ENCODE measurements at places on chromosomes 11 and 22.

GRCh38 chr22:24565077-24565476 is 9.3 kb downstream of the SNRPD3 start:
- DNase-seq: no peak

GRCh38 chr11:116730601-116731000 is 42.2 kb downstream of the BUD13 start:
- DNase-seq: no peak

DNA sequence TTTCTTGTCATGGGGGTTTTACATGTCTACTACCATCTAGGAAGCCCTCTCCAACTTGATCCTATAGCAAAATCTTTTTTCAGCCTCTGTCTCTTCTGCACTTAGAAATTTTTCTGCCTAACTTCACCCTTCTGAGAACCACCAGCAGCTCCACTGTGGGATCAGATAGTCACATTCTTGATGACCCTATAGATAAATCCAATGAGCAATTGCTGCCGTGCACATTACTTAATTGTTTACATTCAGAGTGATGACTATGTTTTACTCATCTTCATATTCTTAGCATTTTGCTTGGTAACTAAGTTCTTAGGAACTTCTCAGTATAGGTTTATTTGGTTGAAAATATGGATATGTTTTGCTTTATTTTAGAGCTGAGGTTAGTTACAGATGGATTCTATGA is 12.4 kb upstream of the ETS1 start:
- DNase-seq: no peak

DNA sequence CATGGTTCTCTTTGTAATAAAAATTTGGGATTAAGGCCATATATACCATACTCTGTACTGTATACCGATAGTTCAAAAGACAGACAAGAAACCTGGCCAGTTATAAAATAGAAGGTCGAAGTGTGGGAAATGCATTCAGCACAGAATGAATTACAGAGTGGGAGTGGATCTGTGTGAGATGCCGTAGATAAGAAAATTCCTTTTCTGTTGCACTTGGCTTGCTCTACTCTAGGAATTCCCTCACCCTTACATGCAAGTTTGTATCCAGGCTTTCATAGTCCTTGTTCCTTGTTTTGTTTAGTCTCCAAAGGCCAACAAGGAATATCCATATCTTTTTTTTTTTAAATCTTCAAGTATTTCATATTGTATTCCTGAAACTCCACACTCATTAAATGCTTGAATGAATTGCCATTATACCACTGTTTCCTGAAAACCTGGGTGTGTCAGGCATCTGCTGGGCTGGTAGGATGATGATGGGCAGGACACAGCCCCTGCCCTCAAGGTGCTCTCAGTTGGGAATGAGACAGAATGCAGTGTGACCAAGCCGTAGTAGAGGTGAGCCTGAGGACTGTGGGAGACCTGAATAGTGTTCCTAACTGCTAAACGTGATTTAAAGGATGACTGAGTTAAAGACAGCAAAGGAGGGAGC is 53.5 kb downstream of the TEAD1 start:
- no peak for DNase-seq

GRCh38 chr11:9146477-9146876 is 55.1 kb upstream of the SCUBE2 start:
- no peak for DNase-seq

- peak; percentile 10 for DNase-seq
Observed at GRCh38 chr11:112795142-112795815, 165.9 kb upstream of the NCAM1 start.

DNA sequence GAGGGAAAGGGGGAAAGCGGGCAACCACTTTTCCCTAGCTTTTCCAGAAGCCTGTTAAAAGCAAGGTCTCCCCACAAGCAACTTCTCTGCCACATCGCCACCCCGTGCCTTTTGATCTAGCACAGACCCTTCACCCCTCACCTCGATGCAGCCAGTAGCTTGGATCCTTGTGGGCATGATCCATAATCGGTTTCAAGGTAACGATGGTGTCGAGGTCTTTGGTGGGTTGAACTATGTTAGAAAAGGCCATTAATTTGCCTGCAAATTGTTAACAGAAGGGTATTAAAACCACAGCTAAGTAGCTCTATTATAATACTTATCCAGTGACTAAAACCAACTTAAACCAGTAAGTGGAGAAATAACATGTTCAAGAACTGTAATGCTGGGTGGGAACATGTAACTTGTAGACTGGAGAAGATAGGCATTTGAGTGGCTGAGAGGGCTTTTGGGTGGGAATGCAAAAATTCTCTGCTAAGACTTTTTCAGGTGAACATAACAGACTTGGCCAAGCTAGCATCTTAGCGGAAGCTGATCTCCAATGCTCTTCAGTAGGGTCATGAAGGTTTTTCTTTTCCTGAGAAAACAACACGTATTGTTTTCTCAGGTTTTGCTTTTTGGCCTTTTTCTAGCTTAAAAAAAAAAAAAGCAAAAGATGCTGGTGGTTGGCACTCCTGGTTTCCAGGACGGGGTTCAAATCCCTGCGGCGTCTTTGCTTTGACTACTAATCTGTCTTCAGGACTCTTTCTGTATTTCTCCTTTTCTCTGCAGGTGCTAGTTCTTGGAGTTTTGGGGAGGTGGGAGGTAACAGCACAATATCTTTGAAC is 6.8 kb downstream of the MALAT1 start:
- DNase-seq: no peak

DNA sequence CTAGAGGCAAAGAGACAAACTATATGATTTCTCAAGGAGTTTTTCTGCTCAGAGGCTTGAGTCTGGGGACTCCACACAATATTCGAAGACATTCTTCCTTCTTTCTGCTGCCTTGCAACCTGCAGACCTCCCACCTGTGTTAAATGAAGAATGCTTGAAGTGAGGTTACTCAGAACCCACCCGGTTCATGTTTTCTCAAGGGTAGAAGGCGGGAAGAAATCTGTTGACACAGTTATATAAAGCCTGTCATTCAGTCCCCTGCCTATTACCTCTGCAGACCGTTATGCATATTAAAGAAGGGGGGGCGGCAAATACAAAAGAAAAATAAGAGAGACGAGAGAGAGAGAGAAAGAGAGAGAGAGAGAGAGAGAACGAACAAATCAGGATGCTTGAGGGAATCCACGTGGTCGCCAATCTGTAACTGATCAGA is 2.2 kb upstream of the KMT2A start:
- DNase-seq: no peak

GRCh38 chr22:37230673-37231405 is 13.2 kb downstream of the RAC2 start:
- no peak for DNase-seq

GRCh38 chr11:44637487-44637886 is 72.0 kb downstream of the CD82 start:
- DNase-seq: no peak

DNA sequence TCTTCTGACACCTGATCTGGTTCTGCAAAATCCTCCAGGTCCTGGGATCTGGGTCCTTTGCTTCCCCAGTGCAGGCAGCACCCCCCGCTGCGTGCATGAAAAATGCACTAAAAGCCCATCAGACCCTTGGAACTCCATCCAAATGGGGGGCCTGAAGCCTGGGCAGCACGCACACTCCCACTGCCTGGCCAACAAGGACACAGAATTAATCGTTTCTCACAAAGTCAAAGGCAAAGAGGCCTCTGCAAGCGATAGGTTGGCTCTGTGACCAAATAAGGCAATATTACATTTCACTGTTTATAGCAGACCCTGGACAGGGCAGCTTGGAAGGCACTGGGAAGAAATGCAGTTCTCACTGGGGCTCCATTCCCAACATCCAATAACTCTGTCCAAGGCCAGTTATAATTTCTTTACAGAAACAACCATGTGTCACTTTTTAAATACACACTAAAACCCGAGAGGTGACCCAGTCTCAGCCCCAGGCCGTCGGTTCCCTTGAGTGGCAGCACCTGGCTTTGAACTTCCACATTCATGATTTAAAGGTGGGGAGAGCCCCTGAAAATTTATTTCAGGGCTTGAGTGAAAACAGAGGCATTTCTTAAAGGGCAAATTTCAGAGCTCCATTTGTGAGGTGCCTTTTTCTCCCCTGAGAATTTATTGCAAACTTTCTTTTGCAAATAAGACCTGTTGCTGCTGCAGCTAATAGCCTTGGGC is 114.4 kb upstream of the ANO1 start:
- DNase-seq: no peak

GRCh38 chr11:110991661-110992355 is 253.7 kb upstream of the POU2AF2 start:
- DNase-seq: no peak

GRCh38 chr11:111329306-111330204 is 31.2 kb downstream of the POU2AF3 start:
- no peak for DNase-seq

DNA sequence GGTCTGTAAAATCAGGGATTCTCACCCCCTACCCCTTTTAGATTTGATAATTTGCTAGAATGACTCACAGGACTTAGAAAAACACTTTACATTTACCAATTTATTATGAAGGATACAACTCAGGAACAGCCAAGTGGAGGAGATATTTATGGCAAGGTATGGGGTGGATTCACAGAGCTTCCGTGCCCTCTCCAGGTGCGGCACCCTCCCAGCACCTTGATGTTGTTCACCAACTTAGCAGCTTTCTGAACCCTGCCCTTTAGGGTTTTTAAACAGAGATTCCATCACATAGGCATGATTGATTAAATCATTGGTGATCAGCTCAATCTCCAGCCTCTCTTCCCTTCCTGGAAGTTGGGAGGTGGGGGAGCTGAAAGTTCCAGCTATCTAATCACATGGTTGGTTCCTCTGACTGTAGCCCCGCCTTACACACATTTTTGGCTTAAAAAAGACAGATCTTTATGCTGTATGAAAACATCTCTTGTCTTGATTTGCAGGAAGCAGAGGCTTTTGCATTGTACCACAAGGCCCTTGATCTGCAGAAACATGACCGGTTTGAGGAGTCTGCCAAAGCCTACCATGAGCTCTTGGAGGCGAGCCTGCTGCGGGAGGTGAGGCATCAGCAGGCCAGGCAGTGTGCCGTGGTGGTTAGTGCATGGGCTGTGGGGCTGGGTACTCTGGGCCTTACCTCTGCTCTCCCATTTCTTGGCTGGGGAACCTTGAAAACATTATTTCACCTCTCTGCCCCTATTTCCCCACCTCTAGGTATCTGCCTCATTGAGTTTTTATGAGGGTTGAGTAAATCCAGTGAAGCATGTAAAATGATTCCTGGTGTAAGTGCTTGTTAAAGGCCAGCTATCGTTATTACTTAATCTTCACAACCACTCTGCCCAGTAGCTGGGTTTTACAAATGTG is 27.0 kb downstream of the CABIN1 start:
- DNase-seq: no peak

- DNase-seq: peak; percentile 15
Observed at GRCh38 chr11:92552942-92553341, 328.3 kb downstream of the FAT3 start.

GRCh38 chr11:21564095-21564494 is 628.8 kb upstream of the ANO5 start:
- DNase-seq: no peak

DNA sequence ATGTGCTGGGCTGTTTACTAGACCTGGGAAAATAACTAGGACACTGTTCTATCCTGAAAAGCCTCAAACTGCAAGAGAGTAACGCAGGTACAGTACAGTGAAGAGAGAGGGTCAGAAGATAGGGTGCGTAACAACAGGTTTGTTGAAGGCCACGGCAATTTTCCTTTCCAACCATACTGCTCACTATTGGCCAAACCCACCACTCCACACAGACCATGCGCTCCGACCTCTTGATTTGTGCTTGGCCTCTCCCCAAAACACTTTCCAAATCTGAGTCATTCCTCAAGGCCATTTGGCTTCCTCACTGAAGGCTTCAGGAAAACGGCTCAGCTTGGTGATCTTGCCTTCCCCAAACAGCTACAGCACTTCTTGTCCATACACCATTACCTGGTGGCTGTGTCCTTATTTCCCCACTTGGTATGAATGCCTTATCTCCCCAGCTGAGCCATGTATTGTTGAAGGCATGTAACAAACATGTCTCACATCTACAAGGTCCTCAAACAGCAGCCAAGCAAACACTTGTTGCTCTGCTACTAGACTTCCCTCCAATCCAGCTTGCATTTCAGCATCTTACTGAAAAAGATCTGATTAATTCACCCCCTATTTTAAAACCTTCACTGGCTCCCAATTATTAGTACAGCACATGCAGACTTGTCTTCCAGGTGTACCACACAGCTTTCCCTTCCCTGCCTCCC is 40.9 kb downstream of the TCF20 start:
- no peak for DNase-seq

- no peak for DNase-seq
Observed at GRCh38 chr11:69921128-69922014, 102.2 kb upstream of the FGF3 start.

- no peak for DNase-seq
Observed at GRCh38 chr22:36900880-36901279, 12.5 kb upstream of the CSF2RB start.

GRCh38 chr11:64665411-64665821 is 57.6 kb downstream of the NRXN2 start:
- DNase-seq: no peak

DNA sequence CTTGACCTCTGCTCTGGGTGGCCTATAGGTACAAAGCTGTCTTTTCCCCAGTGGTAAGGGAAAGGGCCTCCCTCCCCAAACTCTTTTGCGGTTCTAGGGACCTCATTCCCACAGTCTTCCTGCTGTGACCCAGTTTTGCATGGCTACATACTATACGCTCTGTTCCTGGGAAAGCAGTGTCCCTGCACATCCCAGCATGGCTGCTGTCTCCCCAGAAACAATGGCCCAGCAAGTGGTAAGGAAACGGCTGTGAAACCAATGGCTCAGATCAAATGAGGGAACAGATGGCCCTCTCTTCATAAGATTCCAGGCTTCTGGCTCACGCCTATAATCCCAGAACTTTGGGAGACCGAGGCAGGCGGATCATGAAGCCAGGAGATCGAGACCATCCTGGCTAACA is 41.1 kb downstream of the RPL27A start:
- no peak for DNase-seq

- DNase-seq: no peak
Observed at GRCh38 chr22:20864186-20864908, 5.5 kb downstream of the SNAP29 start.

- DNase-seq: no peak
Observed at GRCh38 chr22:46443850-46444389, 93.5 kb downstream of the CELSR1 start.

GRCh38 chr11:108498046-108498815 is at the start of gene POGLUT3:
Gene POGLUT3 (minus strand): TSS chr11:108498384. CDS start chr11:108498366, 18 bp downstream.
- DNase-seq: peak; percentile 33

- DNase-seq: no peak
Observed at GRCh38 chr11:44524346-44524745, 41.1 kb upstream of the CD82 start.

- peak; percentile 42 for DNase-seq
Observed at GRCh38 chr11:60905551-60906113, 753 bp downstream of the PRPF19 start.

GRCh38 chr11:114091516-114092397 is 32.2 kb downstream of the ZBTB16 start:
- no peak for DNase-seq
